ENCODE measurements at places on chromosomes 6 and 20.

DNA sequence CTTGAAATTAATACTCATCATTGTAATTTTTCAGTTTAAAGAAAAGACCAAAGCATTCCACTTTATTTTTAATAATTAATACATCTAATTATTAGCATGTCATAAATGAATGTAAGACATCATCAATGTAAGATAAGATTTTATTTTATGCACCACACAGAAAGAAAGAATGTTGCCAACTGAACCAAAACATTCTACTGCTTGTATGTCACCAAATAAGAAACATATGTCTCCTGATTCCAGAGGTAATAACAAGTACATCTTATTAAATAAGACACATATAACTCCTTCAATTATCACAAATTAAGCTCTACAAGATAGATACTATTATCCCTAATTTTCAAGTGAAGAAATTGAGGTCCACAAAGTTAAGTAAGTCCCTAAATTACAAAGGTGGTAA is 189.5 kb downstream of the GMDS start:
- DNase-seq, result no peak

DNA sequence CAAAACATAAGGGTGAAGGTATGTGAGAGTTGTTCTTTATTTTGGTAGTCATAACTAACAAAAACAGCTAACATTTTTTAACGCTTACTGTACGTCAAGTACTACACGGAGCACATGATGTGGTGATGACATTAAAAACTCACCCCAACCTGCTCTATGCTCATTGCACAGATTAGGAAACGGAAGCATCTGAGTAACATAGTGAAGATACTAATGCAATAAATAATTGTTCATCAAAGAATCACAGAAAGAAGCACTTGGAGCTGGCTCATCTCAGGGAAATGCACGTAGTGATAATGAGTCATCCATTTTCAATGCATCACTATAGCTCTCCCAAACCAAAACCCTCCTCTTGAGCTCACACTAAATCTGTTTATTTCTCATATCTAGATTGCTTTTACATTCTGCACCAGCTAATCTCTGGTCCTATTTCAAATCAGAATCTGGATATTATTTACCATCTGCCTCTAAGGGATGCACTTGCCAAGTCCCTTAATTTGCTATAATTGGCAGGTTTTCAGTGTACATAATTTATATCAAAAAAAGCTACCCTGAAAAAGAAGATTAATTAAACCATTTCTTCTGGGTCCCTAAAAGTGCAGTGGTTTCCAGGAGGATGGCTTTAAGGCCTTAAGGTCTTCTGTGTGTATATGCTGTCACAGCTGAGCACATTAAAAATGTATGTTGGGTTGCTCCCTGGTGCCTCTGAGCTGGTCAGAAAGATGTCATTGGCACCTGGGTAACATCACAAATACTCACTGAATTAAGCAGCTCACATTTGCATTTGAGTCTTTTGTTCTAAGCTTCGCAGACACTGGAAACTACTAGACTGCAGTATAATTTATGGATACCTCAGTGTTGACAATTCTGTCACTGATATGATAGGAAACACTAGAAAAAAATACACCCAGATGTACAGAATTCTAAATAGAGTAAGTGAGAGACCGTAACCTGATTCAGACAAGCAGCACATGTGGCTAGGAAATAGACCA is 677.4 kb upstream of the CITED2 start:
- DNase-seq, result no peak

DNA sequence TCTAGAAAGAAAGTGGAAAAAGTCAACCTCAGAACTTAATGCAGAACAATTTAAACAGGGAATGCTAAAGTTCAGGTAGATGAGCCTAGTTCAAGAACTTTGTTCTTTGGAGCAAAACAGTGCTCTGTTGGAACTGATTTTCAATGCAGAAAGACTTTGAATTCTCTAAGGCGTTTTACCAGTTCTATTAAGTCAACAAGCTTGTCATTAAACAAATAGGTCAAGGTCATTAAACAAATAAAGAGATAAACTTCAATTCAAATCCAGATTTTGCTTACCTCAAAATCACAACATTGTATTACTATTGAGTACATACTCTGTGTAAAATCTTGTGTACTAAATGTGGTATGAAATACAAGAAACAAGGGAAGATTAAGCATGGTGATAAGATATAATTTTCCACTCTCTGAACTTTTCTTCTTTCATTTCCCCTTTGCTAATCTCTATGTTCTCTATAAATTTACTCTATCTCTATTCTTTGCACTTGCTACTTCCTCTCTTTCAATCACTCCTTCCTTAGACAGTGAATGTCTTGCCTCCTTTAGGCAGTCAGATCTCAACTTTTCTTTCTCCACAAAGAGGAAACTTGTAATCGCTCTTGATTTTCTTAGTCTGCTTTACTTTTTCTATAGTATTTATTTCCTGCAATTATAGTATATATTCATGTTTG is 160.8 kb upstream of the KHDRBS2 start:
- no peak for DNase-seq

DNA sequence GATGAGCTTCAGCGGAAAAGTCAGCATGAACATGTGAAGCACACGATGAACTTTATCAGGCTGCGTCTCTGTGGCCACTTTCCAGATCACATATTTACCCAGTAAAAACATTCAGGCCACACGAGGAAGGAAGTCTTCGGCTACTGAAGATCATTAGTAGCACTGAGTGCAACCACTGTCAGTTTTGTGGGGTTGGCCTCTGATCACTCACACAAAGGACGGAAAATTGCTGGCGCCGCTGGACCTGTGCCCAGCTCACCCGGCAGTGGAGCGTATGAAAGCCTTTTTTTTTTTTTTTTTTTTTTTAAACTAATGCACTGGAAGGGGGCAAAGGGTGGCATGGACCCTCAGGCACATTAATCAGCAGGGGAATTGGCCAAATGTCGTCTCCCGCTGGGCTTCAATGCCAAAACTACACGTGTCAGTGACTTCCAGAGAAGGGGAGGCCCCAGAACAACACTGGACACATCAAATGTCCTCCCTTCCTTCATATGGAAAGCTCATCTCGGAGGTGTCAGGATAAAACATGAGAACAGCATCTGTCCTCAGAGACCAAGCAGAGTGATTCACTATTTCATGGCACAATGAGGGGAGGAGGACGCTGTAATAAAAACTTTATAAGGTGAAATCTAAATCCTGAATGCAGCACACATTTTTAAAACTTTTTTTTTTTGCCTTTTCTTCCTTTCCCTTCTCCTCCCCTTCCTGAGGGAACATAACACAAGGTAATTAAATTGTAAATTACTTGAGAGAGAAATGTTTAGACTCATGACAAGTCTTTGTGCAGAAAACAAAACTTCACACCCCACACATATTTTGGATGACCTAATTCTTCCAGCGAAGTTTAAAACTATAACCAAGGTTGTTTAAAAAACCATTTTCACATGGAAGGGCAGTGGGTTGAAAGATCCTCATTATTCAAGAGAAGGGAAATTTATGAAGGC is 223.4 kb downstream of the FOXC1 start:
- no peak for DNase-seq

DNA sequence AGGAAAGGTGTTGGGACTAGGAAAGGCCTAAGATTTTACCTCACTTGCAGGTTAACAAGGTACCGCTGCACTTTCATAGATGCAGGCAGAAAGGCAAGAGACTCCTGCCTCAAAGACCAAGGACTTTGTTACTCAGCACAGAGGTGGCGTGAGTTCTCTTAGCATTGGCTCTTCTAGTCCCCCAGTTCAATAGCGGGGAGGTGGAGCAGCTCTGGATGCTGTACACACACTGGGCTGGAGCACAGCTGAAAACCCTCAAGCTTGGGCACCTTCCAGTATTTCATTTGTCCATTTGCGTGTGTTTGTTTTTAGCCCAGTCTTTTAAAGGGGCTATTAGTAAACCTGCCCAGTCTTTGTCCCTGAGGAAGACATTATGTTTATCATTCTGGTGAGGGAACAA is 345.2 kb downstream of the FARS2 start:
- DNase-seq, result no peak

GRCh38 chr6:75089921-75090320 is 115.9 kb downstream of the COL12A1 start:
- no peak for DNase-seq

DNA sequence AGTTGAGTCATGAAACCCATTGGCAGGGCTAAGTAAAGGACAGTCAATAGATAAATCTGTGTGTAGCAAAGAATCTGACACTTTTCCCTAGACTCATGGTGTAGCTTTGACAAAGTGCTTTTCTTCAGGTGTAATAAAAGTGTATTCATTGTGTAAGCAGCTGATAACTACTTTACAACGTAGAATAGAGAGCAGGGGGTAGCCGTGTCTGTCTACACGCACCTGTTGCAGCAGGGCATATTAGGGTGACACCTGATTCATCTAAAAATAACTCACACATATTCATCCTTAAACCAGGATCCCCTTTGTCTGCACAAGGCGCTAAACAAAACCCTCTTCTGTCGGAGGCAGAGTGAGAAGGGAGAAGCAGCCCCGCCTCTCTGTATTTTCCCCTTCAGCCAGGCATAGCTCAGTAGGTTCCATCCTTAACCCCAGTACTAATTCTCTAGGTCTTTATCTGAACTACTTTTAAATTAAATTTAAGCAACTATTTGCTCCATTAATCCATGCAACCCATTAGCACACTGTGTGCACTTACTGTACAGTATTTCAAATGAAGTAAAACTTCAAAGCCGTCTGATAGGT is 306.7 kb upstream of the SASH1 start:
- no peak for DNase-seq

DNA sequence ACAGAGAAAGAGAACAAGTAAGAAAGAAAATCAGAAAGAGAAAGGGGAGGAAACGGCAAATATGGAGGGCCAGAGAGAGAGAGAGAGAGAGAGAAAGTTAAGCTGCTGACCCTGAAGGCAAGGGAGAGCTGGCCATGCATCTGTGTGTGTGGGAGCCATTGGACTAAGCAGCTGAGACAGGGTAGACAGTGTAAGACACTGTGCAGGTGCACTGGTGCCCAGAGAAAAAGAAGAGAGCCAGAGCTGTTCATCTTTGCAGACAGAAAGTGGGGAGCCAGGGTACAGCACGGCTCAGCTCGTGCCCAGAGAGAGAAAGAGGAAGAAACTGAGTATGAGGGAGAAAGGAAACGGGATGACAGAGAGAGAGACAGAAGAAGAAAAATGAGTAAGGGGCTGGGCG is 24.2 kb upstream of the ZNF318 start:
- no peak for DNase-seq

GRCh38 chr6:41358503-41358902 is 23.1 kb downstream of the NCR2 start:
- DNase-seq, result no peak

- DNase-seq, result no peak
These were observed 222.1 kb upstream of the RREB1 start for GRCh38 chr6:6885521-6886170.

DNA sequence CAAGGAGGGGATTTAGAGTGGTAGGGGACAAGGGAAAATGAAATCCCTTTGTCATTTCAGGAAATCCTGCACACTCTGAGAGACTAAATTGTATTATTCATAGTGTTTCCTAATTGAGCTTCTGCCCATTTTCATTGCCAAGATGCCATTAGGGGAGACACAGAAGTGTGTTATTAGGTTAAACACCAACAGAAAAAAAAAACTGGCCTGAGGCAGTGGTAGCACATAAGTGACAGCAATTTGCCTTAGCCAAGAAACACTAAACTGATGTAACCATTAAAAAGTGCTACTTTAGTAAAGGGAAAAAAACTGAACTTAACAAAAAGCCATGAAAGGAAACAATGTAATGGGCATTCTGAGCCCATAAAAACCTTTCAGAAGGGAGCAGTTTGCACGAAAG is 270.5 kb upstream of the PLN start:
- DNase-seq, result no peak

GRCh38 chr20:57114290-57115005 is 152.0 kb downstream of the BMP7 start:
- no peak for DNase-seq

- no peak for DNase-seq
These were observed 8.0 kb downstream of the CSE1L start for GRCh38 chr20:49054056-49054643.

GRCh38 chr6:43189776-43190304 is 7.8 kb downstream of the CUL9 start:
- DNase-seq, result no peak

- DNase-seq, result no peak
These were observed 231.2 kb upstream of the ARID1B start for GRCh38 chr6:156545931-156546330.

- no peak for DNase-seq
These were observed 76.9 kb downstream of the GINS1 start for GRCh38 chr20:25484224-25484846.

- no peak for DNase-seq
These were observed 660.4 kb upstream of the FLRT3 start for GRCh38 chr20:14997791-14998190.

GRCh38 chr20:37377346-37378081 is 31.6 kb downstream of the SRC start:
- no peak for DNase-seq

DNA sequence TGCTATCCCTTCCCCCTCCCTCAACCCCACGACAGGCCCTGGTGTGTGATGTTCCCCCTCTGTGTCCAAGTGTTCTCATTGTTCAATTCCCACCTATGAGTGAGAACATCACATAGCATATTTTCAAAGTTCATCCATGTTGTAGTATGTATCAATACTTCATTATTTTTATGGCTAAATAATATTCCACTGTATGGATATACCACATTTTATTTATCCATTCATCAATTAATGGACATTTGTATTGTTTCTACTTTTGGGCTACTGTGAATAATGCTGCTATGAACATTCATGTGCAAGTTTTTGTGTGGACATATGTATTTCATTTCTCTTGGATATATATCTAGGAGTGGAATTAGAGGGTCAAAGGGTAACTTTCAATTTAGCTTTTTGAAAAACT is 58.7 kb upstream of the ARMC2 start:
- DNase-seq, result no peak

DNA sequence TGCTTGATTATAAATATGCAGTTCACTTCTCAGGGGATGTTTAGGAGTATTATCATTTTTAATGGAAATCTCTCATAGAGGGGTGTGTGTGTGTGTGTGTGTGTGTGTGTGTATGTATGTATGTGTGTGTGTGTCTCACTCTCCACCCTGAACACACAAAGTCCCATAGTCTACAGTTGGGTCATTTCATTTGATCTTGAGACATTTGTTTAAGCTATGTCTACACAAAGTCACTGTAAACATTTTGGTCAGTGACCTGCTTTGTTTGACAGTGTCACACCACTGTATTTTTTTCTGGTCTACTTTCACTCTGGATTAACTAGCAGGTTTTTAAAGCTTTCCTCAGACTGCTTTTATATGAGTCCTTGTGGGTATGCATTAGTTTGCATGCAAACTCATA is 215.2 kb downstream of the GRIK2 start:
- no peak for DNase-seq

DNA sequence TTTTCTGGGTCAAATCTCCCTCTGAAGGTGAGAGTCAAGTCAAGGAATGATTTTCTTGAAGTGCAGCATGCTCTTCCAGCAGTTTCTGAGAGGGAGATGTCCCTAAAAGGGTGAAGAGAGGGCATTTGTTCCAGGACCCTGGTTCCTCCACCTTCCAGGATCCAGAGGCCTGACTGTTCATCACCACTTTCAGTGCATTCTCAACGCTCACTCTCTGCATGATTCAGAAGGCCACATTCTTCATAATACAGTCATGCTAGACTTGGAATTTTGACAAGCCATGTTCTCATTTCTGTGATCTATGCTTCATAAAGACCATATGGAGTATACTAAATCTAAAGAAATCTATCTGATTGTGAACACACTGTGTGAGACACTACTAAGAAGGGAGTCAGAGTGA is 85.1 kb downstream of the PDE7B start:
- no peak for DNase-seq

- DNase-seq, result no peak
These were observed 4.2 kb upstream of the CTSZ start for GRCh38 chr20:59010995-59011873.

- no peak for DNase-seq
These were observed 118.7 kb downstream of the NFATC2 start for GRCh38 chr20:51423810-51424209.

- DNase-seq, result no peak
These were observed 30.9 kb upstream of the TUBB2A start for GRCh38 chr6:3188262-3188661.
